NCI-H2081 treated with DMSO at 0.1 percent for 48 hours (cell line): ENCODE measurements at places on chromosomes 13 and 19.

GRCh38 chr13:106173346-106173745 lies 362.1 kb downstream of the EFNB2 start:
- DNase-seq: no peak

DNA sequence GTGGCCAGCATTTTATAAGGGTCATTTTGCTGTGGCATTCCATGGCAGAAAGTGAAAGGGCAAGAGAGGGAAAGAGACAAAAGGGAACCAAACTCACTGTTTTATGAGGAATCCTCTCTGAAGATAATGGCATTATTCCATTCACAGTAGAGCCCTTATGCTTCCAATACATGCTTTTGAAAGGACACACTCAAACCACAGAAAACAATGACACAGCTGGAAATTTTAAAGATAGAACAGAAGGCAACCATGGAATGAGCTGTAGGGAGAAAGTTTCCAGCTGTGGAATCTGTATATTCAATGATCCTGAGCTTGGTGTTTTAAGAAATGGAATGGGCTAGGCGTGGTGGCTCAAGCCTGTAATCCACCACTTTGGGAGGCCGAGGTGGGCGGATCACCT lies 677.4 kb downstream of the SLITRK1 start:
- DNase-seq: no peak

DNA sequence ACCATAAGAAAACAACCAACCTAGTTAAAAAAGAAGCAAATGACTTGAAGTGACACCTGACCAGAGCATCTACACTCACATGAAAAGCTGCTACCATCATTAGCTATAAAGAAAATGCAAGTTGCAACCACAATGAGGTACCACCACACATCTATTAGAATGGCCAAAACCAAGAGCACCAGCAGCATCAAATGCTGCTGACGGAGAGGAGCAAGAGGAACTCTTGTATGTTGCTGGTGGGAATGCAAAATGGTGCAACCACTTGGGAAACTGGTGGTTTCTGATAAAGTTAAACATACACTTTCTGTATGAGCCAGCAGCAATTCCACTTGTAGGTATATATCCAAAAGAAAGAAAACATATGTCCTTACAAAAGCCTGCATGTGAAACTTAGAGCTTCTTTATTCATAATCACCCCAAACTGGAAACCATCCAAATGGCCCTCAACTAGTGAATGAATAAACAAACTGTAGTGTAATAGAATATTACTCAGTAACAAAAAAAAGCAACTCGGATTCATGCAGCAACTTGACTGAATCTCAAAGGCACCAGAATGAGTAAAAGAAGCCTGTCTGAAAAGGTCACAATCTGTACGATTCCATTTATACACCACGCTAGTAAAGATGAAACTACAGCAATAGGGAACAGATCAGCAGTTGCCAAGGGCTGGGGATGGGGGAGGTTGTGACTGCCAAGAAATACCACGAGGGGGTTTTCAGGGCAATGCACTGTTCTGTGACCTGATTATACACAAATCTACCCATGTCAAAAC lies 60.9 kb upstream of the RANBP3 start:
- no peak for DNase-seq

DNA sequence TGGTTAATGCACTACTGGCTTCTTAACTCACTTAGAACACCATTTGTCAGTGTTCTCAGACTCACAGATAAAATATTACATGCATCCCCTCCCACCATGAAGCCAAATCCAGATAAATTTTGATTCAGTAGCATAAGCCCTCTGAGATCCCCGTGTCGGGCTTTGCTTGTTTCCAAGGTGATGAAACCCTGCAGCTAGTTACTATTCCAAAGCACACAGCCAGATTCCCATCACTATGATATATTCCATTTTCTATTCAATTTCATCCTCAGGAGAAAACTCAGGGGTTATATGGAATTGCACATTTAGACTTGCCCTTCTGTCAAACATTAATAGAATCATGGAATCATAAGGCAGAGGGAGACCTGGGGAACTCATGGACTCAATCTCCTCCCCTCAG lies 9.4 kb upstream of the FAM124A start:
- no peak for DNase-seq

DNA sequence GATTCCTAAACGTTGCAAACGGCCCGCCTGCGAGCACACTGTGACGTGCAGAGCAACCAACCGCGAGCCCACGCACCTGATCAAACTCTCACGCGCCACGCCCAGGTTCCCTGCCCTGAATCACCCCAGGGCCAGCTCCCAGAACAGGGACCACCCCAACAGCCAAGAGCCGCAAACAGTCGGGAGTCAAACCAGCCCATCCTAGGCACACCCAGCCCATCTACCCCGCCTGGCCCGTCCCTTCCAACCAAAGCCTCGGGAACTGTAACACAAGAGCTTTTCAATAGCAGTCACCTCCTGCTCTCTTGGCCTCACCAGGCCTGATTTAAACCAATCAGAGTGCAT lies 8.9 kb downstream of the PIP5K1C start:
- DNase-seq: no peak

DNA sequence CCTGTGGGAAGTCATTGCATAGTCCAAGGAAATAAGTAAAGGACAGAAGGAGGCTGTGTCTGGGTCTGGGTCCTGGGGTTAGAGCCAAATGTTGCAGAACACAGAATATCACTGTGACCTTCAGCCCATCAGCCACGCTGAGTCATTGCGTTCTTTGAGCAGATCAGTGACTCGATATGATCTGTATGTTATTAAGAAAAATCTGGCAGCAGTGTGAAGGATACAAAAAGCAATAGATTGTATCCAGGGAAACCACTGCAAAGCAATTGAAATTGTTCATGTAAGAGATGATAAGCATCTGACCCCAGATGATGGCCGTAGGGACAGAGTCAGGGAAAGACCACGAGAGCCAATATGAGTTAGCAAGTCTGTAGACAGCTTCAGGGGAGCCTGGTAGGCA lies 1575.1 kb upstream of the SLC10A2 start:
- no peak for DNase-seq

DNA sequence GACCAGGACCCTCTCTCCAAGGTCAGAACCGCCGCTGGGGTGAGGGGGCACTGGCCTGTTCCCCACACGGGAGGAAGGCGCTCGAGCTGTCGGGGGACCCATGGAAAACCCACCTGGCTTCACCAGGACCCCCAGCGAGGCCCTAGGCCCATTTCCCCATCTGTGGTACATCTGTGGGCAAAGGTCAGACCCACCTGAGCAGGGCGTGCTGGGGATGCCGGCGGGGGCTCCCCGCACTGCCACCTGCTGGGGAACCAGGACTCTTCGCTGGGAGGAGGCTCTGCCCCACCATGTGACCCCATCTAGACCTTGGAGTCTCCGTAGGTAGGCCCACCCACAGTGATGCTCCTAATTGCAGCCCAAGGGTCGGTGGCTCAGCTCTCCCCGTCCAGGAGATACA lies 511 bp downstream of the WDR88 start:
- no peak for DNase-seq

GRCh38 chr19:912181-913079 lies 589 bp downstream of the R3HDM4 start:
- no peak for DNase-seq

- DNase-seq: no peak
Measured at GRCh38 chr13:52118595-52118994, 10.3 kb downstream of the NEK5 start.

GRCh38 chr19:33428627-33429125 lies 55.2 kb downstream of the CEBPG start:
- DNase-seq: no peak

GRCh38 chr13:111319521-111319920 lies 921 bp upstream of the TEX29 start:
- no peak for DNase-seq

- DNase-seq: no peak
Measured at GRCh38 chr13:113801289-113801961, 42.4 kb downstream of the TMEM255B start.
